ENCODE measurements at places on chromosomes 12 and 14.

- no peak for DNase-seq
These were observed 42.6 kb downstream of the LRTM2 start for GRCh38 chr12:1862973-1863372.

DNA sequence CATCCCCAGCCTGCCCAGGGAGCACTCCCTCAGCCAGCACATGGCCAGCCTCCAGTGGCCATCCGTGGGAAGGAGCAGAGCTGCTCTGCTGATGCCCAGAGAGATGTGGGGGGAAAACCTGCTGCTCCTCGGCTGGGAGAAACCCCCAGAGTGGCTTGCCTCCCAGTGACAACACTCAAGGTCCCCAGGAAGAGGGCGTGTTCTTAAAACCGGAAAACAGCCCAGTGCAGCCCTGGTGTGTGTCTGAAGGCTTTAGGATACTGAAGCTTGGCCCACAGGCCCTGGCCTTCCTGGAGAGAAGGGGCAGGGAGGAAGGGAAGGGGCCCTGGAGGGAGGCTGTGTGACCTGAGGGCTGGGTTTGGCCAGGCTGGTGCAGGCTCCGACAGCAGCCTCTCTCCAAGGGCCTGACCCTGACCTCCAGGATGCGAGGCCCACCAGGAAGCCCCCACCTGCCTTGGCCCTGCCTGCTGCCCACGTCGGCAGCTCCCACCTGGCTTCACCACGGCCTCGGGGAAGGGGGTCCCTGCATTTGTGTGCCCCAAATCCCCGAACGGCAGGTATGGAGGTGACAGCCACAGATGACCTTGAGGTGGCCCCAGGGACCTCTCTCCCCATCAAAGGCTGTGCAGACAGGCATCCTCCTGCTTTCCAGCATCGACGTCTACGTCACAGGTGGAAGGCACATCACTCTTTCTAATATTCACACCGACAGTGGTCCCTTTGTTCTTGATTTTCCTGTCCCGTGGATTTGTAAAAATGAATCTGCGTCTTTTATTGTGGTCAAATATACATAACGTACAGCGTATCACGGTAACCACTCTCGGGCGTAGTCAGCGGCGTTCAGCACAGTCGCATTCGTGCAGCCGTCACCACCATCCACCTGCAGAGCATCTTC, 190.0 kb upstream of the C14orf180 start:
- no peak for DNase-seq

DNA sequence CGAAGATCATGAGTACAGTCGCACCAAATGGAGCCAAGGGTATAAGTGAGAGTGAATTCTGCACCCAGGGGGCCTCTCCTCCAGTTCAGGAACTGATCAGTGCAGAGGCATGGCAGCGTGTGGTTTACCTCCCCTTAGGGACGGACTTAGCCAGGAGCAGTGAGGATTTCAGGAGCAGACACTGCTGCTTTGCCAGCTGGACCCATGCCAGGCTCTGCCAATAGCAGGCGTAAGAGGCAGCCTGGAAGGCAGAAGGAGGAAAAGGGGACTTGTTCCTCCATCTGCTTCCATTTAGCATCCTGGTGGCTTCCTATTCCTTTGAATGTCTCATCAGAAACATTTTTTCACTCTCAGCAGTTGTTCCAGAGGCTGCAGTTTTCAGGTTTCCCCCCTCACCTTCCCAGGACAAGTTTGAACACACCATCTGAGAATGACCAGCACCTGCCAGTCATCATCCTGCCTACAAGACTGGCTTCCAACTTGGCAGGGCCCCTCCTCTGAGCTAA, 137.0 kb upstream of the LMNTD1 start:
- DNase-seq = no peak

DNA sequence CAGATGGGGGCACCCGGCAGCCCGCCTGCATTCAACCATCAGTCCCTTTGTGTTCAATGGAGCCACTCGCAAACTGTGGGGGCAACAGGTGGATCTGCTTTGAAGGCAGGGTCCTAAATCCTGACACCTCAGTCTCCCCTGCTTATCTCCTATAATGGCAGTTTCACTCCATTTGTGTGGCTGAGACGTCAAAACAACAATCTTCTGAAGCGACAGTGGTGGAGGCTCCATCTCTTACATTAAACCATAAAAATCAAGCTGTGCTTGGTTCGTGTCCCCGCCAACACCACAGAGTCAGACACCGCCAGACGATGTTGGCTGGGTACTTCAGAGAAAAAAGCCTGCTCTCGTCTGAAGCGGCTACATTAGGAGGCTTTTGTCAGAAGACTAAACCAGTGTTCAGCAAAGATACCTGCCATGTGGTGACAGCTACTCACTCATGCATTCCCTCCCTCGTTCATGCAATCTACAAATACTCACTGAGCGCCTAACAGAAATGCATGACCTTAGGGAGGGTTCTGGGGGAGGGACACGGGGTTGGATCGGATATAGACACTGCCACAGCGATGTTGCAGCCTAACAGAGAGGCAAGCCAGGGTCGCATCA, 253.9 kb downstream of the FOXN3 start:
- DNase-seq = no peak

DNA sequence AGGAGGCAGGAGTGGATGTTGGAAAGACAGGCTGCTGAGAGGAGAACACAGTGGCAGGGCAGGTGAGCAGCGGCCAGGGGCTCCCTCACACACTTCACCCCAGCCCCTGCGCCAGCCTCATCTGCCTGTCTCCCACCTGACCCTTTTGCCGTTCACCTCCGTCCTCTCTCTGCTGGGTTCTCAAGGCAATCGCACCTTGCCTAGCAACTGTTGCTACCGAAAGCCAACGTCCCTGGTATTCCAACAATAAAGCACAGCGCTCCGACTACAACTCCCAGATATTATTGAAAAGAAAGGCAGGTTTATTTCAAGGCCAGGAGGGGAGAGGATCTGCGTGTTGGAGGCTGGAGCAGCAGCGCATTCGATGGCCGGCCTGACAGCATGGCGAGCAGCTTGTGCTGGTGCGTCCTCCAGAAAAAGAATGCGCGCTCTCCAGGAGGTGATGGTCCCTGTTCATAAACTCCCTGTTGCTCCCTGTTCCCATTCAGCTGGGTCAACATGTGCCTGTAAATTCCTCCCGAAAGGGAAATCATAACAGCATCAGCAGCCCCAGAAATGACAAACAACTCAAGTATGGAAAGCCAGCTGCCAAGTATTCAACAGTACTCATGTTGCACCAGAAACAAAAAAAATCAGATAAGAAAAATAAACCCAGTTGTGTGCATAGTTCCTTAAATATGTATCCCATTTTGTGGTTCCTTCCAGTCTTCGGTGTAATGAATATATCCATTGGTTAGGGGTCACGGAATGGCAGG, 153.0 kb upstream of the DIO3 start:
- no peak for DNase-seq

DNA sequence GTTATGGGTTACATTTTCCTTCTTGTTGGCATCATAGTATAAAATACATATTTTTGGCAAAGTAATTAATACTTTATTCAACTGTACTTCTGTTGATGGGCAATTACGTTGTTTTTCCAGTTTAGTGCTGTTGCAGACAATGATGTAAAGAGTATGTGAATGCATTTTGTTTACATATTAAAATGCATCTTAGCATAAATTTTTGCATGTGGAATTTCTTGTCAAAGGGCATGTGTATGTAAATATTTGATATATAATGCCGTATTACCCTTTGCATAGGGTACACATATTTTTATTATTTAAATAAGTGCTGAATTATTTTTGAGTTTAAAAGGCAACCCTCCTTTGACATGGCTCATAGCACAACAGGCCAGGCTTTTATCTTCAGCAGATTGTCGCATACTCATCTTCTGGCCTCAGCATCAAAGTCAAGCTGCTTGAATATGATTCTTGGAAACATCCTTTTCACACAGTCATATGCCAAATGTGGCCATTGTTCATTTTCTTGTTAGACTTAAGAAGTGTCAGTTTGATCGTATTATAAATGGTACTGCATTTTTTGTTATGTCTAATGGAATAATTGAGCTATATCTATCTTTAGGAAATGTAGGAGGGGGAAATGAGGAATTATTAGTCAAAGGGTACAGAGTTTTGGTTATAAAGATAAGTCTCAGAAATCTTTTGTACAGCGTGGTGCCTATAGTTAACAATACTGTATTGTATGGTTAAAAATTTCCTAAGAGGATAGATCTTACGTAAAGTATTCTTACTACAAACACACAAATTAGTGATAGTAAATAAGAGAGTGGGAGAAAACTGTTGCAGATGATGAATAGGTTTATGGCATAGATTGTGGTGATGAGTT, 138.5 kb downstream of the FUT8 start:
- DNase-seq = no peak

- no peak for DNase-seq
These were observed 172.3 kb upstream of the ATXN7L3B start for GRCh38 chr12:74365178-74365964.

DNA sequence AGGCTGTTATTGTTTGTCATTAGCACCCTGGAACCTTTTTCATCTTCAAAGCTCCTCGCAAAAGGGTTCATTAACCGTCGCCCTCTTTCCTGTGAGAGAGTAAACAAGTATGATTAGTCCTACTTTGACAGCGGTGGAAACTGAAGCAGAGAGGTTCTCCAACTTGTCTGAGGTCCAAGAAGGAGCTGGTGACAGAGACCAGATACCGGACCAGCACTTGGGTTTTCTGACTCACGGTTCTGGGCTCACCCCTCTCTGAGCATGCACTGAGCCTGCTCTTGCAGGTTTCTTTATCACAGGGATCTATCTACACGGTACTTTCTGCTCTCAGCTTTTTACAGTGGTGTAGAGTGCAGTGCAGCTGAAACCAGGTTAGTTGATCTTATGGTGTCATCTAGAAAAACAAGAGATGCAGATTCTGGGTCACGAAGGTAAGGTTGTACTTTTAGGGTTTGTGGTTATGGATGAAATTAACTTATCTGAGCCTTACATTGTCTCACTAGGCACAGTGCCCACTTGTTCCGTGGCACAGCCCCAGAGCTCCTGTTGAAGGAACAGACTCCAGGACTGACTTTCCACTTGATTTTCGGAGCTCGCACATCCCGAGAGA, 62.1 kb downstream of the PPP2R5C start:
- DNase-seq = peak; percentile 66

DNA sequence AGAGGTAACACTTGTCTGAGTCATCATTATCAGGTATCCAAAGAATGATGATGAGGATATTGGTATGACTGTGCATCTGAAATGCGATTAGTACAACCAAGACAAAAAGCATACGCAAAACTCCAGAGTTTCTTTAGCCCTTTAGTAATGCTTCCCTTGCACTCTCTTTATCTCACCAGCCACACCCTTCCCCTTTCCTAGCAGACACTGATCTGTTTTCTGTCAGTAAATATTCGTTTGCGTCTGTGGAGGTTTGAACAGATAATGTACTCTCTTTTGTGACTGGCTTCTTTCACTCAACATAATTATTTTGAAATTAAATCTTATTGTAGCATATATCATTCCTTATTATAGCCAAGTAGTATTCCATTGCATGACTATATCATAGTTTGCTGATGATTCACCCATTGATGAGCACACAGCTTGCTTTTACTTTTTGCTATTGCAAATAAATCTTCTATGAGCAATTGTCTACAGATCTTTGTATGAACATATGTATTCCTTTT, 775.7 kb downstream of the SLC6A15 start:
- DNase-seq = no peak

DNA sequence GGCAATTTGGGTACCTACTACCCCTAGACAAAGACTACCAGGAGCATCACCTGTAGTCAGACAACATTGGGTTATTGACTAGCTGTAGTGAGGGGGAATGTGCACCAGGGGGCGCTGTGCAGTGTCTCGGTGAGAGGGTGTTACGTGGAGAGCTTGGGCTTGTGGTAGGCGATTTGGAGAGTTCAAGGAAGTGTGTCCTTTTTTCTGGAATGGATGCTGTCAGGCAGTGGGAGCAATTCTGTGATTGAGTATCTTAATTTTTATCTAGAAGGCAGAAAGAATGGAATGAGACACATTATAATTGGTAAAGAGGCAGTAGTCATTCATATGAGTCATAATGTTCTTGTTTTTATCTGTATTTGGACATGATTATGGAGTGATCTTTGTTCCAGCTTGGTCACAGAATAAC, 187.7 kb downstream of the GALC start:
- DNase-seq = peak; percentile 27

DNA sequence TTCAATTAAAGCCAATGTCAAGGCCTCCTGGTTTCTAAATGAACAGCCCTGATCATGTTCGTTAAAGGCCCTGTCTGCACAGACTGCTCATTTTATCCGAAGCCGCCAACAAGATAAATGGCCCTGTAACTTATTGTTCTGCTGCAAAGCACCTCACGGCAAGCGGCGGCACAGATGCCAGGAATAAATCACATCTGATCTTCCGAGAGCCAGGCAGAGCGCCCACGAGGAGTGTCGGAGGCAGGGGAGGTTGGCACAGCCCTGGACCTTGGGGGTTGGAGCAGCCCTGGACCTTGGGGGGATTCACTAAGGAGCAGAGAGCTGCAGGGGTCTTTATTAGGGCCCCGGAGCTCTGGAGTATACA, 110.5 kb downstream of the SCARB1 start:
- no peak for DNase-seq

GRCh38 chr12:93749515-93749914, 72.3 kb downstream of the CRADD start:
- no peak for DNase-seq

DNA sequence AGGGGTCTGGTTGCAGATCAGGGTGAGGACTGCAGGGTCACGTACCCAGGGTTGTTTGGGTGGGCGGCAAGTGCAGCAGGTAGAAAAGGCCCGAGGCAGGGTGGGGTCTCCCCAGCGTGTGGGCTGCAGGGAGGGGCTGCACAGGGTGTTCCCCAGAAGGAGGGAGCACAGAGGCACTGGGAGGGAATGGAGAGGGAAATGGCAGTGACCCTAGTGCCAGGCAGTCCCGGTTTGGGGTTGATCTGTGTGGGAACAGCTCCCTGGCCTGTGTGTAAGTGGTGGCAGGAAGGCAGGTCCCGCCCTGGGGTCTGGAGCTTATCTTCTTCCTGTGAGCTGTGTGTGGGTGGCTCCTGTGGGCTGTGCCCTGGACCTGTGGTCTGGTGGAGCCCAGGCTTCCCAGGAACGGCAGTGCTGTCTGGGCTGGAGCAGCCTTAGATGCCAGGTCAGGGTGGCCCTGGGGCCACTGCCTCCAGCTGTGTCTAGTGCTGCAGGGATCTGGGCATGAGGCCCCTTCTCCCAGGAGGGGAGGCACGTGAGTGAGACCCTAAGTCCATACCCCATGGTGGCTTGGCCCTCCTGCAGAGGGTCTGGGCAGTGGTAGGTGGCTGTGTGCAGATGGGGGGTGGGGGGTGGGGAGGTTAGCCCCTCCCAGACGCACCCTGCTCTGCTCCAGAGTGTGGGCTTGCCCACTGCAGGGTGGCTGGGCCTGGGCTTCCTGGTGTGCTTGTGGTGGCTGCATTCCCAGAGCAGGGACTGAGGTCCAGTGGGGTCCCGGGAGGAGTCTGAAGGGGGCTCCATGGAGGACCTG, 363.5 kb downstream of the TMEM121 start:
- no peak for DNase-seq

DNA sequence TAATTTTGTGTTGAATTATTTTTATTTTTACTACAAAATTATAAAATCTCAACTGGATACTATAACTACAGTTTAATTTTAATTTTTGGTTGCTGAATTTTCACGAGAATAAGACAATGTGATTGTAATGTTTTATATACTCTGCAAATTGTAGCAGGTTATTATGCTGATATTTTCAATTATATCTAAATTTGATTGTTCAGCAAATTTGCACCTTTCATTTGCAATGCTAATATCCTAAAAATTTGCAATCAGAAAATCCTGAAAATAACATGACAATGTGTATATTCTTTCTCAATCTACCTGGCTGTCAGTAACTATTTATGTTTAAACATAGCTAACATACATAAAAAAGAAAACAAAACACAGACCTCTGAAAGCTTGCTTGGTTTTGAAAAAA, 932.2 kb upstream of the LRFN5 start:
- no peak for DNase-seq
